Endothelial cell of umbilical vein (primary cell): ENCODE measurements at places on chromosomes 1 and 21. TPM values are rescaled to one million over a fixed set of nuclear protein-coding genes. Genes with fewer than 3 reads are reported as not detected.

DNA sequence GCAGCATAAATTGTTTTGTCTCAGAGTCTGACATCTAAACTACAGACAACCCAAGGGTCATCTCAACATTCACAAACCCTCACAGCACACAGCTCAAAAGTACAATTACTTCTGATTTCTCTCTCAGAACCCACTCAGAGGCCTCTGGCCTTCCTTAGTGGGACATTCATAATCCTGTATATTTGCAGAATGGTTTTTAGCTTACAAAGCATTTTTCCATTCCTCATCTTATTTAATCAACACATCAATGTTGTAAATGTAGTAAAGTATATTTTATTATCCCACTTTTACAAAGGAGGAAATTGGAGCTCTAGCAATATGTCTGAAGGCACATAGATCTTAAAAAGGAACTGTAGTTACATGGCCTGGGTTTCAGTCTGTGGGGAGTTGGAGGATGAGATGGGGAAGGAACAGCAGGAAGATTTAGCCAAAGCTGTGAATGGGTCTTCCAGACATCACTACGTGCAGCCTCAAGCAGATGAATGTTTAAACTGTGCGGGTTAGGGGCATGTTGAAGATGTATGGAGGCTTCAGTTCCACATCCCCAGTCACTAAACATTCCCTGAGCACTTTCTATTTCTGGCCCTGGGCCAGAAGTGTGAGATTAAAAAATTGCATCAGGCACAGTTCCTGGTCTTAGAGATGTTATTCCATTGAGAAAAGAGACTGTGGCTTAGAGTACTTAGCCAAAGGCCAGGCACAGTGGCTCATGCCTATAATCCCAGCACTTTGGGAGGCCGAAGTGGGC lies 13.3 kb downstream of the AKNAD1 start:
- DNase-seq = no peak
- no peak overlapping the region for H3K4me3 ChIP-seq
- peaks cover 10% of the 10 kb centered on the region for H3K27me3 ChIP-seq
- H3K36me3 ChIP-seq = no peaks in the 10 kb centered on the region
- H3K4me1 ChIP-seq = no peaks in the 10 kb centered on the region
- no peak overlapping the region for H3K27ac ChIP-seq

- no peak for DNase-seq
- peaks cover 68% of the 10 kb centered on the region for H3K27me3 ChIP-seq
- H3K27ac ChIP-seq = no peak overlapping the region
Measured at GRCh38 chr1:37633938-37634243, 801 bp downstream of the RSPO1 start.

- H3K27me3 ChIP-seq = no peaks in the 10 kb centered on the region
- H3K4me1 ChIP-seq = no peaks in the 10 kb centered on the region
- no peak overlapping the region for H3K4me3 ChIP-seq
- H3K27ac ChIP-seq = no peak overlapping the region
- H3K36me3 ChIP-seq = no peaks in the 10 kb centered on the region
Measured at GRCh38 chr1:38077523-38078147, 31.0 kb upstream of the POU3F1 start.

DNA sequence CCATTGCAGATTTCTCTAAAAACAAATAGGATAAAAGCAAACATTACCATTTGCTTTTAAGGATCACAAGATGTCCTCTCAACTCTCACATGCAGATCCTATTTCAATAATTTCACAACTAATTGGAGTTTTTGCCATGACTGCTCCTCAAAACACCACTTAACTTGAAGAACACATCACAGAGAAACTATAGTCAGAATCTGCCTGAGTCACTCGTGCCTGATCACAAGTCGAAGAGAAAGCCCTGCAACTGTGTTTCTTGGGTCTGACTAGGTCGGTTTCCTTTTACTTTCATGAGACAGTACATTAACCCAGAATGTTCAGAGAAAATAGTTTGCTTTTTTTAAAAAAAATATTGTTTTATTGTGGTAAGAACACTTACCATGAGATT lies 46.3 kb upstream of the SMYD2 start:
- H3K36me3 ChIP-seq = no peaks in the 10 kb centered on the region
- H3K27me3 ChIP-seq = peaks cover 4% of the 10 kb centered on the region
- no peaks in the 10 kb centered on the region for H3K4me1 ChIP-seq
- no peak overlapping the region for H3K4me3 ChIP-seq

C1orf185 gene
- not detected in 2 replicates for total RNA-seq

DNA sequence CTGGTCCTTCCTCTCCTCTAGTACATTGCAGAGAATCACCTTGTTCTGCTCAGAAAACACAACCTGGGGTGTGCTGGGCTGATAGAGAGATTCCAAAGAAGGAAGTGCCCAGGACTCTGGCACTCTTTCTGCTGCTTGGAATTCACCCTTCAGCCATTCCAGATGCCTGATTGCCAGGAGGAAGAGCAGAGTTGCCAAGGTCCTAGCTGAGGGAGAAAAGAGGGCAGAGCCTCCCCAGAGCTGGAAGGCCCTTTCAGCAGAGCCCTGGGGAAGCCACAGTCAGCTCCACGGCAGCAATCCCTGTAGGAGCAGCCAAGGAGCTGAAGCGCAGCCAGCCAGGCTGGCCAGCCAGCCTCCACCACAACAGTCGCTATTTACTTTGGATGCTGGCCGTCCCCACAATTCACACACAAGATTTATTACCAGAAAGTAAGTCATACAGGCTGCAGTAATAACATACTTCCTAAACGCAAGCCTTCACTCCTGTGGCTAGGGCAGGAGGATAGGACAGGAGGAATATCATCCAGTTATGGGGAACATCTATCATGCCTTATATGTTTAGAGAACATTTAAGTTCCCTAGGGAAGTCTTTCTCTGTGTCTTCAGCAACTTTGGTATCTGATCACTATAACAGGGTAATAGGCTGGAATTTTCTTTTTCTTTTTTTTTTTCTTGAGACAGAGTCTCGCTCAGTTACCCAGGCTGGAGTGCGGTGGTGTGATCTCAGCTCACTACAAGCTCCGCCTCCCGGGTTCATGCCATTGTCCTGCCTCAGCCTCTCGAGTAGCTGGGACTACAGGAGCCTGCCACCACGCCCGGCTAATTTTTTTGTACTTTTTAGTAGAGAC lies 36.6 kb upstream of the SLC44A3 start:
- no peaks in the 10 kb centered on the region for H3K27me3 ChIP-seq
- no peaks in the 10 kb centered on the region for H3K36me3 ChIP-seq
- H3K4me3 ChIP-seq = no peak overlapping the region
- peak; percentile 94 for DNase-seq

- no peak for DNase-seq
- no peaks in the 10 kb centered on the region for H3K36me3 ChIP-seq
- no peaks in the 10 kb centered on the region for H3K27me3 ChIP-seq
- no peaks in the 10 kb centered on the region for H3K4me1 ChIP-seq
- H3K27ac ChIP-seq = no peak overlapping the region
- H3K4me3 ChIP-seq = no peak overlapping the region
Measured at GRCh38 chr1:187787736-187788135, 959.0 kb downstream of the PLA2G4A start.

MAP1LC3C gene
- total RNA-seq = not detected in 2 replicates

KPRP gene
- total RNA-seq = not detected in 2 replicates

GRCh38 chr1:23588749-23589548 lies 29.6 kb upstream of the ID3 start:
- H3K4me1 ChIP-seq = no peaks in the 10 kb centered on the region
- DNase-seq = no peak
- H3K27ac ChIP-seq = no peak overlapping the region
- H3K4me3 ChIP-seq = no peak overlapping the region
- H3K27me3 ChIP-seq = peaks cover 10% of the 10 kb centered on the region

- H3K4me3 ChIP-seq = no peak overlapping the region
- no peaks in the 10 kb centered on the region for H3K4me1 ChIP-seq
- no peak for DNase-seq
- H3K36me3 ChIP-seq = no peaks in the 10 kb centered on the region
Measured at GRCh38 chr1:54453509-54453908, 47.3 kb upstream of the SSBP3 start.
